ENCODE measurements at places on chromosomes 7 and 10.

- no peak for DNase-seq
These were observed 566.9 kb downstream of the PTPRN2 start for GRCh38 chr7:158020706-158021095.

DNA sequence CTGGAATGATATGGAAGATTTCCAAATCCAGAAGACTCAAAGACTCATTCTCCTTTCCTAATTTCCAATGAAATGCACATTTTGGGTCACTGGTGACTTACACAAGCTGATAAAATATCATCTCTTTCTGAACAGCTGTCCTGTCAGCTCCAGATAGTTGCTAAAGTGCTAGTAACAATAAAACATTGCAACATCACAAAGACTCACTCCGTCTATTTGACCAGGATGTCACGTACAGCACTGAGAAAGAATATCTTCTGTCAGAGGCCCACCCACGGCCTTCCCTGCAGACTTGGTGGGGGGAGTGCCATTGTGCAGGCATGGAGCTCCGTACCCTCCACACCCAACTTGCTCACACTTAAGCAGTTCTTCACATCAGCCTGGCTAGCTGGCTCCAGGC is 78.9 kb upstream of the EGR2 start:
- DNase-seq: no peak

- DNase-seq: peak; percentile 99
These were observed 18.3 kb downstream of the MMS19 start for GRCh38 chr10:97479939-97480338.

DNA sequence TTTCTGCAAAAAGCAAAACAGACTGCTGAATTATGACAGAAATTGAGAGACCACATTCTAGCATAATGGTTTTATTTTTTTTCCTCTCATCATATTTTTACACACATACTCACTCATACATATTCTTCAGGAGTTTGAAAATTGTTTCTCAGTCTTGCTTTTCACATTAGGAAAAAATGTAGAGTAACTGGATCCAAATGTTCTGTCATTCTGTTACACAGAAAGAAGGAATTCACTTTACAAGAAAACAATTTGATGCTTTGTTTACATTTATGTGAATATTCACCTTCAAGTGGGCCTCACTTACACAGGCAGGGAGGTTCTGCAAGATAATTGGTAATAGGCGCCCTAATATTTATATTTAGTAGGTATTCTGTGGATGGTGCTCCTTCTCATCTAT is 82.0 kb downstream of the ARL4A start:
- DNase-seq: no peak
